Stimulated activated CD4-positive, alpha-beta T cell treated with anti-CD3 and anti-CD28 coated beads, Interleukin-4, amount 100 ng/mL, for 48 hours (primary cell): ENCODE measurements at places on chromosomes 12 and 14.

- no peak for DNase-seq
Observed at GRCh38 chr14:33742166-33742565, 208.7 kb downstream of the EGLN3 start.

GRCh38 chr12:96514328-96514727, 25.0 kb downstream of the CFAP54 start:
- no peak for DNase-seq

DNA sequence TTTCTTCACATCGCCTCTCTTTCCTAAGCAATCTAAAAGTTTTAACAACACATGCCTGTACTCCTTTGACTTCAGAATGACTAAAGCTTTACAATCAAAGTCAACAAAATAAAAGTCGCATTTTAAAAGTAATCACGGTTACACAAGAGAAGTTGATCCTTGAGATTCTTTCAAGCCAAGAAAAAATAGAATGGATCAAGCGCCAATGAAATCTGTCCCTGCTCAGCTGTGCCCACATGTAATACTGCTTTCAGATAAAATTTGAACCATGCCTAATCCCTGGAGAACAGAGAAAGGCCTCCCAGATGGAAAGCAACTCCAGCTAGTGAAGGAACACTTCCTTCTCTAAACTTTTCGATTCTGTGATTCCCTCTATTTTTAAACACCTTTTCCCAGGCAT, 113.1 kb downstream of the FBXL14 start:
- DNase-seq = no peak

GRCh38 chr12:124110372-124110883, 137.4 kb downstream of the ZNF664 start:
- DNase-seq = no peak

DNA sequence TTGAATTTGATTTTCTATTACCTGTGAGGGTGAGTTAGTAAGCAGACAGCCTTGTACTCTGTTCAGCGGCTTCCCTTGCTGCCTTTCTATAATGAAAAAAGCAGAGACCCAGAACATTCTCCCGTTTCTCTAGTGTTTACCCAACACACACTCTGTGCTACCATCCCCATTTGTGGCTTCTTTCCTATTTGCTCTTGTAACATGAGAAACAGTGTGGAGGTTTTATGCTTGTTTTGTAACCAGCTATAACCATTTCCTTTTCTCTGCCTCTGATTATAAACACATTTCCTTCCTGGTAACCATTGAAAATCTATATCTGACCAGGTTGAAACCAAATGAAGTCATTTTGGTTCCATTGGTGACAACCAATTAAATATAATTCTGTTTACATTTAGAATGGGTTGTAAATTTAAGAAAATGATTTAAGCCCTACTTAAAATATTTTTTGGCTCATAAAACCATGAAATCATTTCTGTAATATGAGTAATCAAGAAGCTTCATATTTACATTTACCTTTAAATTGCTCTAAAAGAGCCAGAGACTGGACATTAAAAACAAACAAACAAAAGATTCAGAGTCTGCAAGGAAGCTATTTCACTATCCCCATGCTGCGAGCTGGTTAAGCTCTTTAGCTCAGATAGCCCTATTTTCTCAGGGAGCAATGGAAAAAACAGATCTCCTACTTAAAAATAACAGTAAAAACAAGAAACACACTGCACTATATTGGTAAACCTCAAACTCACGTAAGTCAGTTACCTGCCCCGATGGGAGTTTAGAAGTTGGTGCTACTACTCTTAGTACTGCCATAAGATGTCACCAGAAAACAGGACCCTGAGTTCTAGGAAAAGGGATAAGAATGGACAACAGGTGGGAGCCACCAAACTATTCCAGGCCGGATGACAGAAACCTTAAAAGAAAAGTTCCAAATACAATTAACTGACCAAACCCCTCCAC, 206.5 kb upstream of the EEA1 start:
- no peak for DNase-seq

DNA sequence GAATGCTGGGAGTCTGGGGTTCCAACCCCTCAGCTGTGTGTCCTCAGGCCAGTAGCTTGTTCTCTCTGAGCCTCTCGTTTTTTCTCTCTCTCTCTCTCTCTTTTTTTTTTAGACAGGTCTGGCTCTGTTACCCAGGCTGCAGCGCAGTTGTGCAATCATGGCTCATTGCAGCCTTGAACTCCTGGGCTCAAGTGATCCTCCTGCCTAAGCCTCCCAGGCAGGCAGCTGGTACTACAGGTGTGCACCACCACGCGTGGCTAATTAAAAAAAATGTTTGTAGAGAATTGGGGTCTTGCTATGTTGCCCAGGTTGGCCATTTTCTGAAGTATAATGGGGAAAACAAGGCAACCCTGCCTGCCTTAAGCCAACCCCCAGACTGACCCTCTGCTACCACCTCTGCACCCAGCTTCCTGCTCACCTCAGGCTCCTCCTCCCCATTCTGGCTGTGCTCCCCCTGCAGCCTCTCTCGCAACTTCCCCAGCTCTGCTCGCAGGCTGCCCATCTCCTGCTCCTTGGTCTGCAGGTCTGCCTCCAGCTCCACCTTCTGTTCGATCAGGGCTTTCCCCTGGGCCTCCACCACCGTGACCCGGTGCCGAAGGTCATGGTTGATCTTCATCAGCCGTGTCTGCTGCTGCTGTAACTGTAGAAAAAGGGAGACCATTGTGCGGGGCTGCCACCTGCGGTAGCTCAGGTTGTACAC, 35.2 kb downstream of the RILPL1 start:
- DNase-seq = no peak

- no peak for DNase-seq
Observed at GRCh38 chr12:50326590-50327284, 43.4 kb upstream of the LIMA1 start.

DNA sequence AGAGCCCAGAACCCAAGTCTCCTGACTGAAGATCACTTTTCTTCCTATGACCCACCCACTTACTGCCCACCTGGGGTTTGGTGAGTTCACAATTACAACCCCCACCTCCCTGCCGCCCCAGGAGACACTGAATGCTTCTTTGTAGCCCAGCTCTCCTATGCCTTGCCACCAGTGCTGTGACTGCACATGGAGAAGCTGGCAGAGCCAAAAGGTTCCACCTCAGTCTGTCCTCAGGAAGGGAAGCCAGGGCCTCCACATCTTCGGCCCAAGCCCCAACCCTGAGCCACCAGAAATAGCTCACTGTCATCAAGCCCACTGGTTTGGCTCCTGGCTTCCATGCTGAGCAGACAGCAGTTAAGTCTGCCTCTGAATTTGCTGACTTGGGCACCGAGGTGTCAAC, 25.6 kb downstream of the OTUB2 start:
- no peak for DNase-seq

DNA sequence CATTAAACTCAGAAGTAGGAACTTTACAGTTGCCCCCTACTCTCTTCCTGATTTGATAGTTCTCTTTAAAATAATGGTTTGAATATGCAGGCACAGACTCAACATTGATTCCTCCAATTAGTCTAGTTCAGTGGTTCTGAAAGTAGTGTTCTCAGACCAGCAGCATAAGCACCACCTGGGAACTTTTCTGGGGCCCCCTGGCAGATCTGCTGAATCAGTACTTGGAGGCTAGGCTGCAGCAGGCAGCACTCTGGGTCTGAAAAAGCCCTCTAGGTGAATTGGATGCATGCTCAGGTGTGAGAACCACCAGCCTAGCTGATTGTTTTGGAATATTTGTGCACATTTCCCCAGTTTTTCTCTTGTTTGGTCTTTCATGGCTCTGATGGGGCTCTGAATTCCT, 198.6 kb upstream of the NOS1 start:
- DNase-seq = no peak

- DNase-seq = no peak
Observed at GRCh38 chr14:100748944-100749343, 22.3 kb downstream of the DLK1 start.

DNA sequence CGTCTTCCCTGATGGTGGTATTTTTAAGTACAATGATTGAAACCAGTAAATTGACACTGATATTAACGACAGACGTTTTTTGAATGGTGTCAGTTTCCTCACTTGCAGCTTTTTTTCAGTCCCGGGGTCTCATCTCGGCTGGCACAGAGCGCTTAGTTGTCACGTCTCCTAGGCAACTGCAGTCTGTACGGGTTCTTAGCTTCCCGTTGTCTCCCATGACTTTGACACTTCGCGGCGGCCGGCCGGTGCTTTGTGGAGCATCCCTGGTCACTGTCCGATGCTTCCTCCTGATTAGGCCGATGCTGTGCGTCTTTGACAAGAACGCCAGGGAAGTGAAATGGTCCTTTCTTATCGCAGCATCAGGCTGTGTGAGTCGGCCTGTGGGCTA, 67.4 kb downstream of the ADGRD1 start:
- no peak for DNase-seq

DNA sequence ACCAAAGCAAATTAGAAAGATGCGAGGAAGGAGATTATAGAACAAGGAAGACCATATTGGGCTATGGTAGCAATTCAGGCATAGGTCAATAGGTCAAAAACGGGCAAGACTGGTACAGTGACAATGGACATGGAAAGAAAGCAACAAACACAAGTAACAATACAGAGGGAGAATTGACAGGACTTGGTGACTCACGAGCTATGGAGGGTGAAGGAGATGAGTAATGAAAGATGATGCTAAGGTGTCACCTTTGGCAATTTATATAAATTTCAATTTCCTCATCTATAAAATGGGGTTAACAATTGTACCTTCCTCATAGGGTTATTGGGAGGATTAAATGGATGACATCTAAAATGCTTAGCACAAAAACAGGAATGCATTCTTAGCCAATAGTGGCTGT, 15.1 kb upstream of the DUSP16 start:
- DNase-seq = no peak

DNA sequence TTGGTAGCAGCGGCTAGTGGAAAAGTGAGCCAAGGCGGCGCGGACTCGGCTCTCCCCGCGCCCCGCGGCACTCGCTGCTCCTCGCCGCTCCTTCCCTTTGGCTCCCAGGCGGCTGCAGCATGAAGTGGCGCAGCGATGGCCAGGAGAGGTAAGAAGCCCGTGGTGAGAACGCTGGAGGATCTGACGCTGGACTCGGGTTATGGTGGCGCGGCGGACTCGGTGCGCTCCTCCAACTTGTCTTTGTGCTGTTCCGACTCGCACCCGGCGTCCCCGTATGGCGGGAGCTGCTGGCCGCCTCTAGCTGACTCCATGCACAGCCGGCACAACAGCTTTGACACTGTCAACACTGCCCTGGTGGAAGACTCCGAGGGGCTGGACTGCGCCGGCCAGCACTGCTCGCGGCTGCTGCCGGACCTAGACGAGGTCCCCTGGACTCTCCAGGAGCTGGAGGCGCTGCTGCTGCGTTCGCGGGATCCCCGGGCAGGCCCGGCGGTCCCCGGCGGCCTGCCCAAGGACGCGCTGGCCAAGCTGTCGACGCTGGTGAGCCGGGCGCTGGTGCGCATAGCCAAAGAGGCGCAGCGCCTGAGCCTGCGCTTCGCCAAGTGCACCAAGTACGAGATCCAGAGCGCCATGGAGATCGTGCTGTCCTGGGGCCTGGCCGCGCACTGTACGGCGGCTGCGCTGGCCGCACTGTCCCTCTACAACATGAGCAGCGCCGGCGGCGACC, 225.6 kb upstream of the CRY1 start:
- DNase-seq = peak; percentile 16

GRCh38 chr14:61472011-61472672, 150.8 kb downstream of the PRKCH start:
- no peak for DNase-seq

DNA sequence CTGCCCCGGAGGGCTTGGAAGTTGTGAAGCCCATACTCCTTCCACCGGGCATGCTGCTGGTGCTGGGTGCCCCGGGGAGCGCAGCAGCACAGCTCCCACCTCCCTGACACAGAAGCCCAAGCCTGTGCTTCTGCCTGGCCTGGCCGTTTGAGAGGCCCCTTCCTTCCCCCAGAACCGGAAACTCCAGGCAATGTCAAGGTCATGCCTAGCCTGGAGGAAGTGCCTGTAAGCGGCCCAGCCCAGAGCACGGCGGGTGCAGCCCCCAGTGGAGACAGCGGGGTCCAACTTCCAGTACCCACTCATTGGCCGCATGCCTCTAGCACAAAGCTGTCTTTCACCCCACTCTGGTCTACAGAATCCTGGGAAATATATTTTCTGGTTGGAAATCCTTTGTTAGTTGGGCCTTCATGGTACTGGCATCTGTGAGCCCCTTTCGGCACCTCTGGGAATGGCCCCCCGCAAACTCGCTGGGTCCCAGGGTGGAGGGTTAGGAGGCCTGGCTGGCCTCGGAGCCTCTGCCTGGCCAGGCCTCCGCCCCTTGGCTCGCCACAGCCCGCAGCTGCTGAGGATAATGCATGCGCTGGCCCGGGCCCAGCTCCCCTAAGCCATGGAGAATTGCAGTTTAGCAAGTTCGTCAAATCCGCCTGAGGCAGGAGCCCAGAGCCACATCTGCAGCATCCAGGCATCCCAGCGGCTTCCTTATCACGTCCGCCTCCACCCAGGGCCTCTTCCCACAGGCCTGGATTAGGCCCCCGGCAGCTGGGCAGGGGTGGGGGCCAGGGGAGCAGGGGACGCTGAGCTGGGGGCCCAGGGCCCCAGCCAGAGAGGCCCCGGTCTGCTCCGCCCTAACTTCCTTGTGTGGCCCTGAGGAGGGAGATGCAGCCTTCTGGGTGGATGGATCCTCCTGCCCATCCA, 48.9 kb upstream of the DLK1 start:
- DNase-seq = no peak

DNA sequence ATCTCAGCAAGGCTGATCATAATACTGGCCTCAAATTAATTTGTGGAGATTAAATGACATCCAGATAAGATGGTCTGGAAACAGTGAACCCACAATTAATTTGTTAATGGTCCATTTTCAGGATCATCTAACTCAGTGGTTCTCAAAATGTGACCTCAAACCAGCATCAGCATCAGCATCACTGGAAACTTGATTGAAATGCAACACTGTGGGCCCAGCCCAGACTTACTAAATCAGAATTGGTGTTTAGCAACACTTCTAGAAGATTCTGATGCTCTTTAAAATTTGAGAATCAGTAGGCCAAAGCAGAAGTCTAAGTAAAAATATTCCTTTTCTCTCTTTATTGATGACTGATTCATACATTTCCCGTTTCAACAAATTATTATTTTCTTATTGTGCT, 10.7 kb upstream of the KRT82 start:
- DNase-seq = no peak

- DNase-seq = no peak
Observed at GRCh38 chr12:7512553-7512952, 9.0 kb upstream of the CD163 start.

GRCh38 chr14:72567226-72567625, 326.7 kb downstream of the DPF3 start:
- no peak for DNase-seq

DNA sequence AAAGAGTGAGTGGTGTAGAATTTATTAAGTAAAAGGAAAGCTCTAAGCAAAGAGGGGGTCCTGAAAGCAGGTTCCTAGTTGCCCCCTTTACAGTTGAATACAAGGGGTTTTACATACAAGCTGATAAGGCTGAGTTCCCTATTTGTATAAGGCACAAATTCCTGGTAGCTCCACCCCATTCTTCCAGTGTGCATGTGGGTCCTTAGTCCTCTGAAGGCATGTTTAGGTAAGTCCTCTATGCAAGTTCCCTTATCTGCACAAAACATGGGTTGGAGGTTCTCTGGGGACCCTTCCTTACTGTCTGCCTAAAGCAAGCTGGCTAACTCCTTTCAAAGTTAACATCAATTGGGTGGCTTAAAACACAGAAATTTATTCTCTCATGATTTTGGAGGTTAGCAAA, 2.9 kb upstream of the FAR2 start:
- no peak for DNase-seq
